ENCODE measurements at places on chromosomes 16 and 17.
A peak's percentile ranks its signal among the peaks of the same experiment; 100 is the strongest.

DNA sequence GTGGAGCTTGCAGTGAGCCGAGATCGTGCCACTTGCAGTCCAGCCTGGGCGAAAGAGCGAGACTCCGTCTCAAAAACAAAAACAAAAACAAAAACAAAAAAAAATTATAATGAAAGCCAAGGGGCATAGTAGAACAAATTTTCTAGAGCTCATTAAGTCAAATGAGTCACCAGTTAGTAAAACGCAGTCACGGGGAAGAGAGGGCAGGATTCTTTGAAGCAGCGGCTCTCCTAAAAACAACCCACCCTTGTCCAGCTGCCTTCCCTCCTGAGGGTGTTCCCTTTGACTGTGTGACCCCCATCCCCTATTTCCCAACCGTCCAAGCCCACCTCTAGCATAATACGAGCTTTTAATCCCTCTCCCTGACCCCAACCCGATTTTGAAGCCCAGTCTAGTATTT is 44.1 kb upstream of the STH start:
- no peak for DNase-seq

- DNase-seq = peak; percentile 28
These were observed 19.1 kb upstream of the COPRS start for GRCh38 chr17:31877911-31878702.

DNA sequence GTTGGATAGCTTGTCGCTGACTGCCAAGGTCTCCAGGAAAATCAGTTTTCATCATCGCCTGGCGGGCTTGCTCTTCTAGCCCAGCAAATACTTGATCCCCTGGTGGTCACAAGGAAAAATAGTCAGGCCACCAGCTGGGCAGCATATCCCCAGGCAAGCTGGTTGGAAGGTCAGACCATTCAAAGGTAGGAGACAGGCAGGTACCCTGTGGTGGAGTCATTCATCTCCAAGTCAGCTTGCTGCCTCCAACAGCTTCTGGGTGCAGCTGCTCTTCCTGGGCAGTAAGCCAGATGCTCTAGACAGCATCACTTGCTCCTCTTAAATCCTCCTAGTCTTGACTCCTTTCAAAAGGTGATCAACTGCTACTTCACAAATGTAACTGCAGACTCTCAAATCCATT is 16.0 kb downstream of the ZNF821 start:
- no peak for DNase-seq

DNA sequence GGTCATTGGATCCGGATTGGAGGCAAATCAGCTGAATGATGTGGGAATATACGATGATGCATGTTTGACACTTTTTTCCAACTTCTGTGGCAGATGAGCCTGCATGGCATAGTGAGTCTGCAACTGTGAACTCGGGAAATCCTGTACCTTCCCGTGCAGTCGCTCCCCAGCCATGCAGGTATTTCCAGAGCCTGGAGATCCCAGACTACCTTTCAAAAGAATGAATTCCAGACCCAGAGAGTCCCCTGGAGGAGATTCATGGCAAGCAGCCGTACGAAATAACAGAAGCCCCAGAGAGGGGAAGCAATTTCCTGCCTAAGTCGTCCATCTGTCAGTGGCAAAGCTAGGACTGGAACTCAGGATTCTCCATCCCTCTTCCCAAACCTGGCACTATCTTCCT is 75.7 kb upstream of the FAM20A start:
- no peak for DNase-seq

GRCh38 chr16:12083631-12084030 is 107.1 kb downstream of the SNX29 start:
- no peak for DNase-seq

DNA sequence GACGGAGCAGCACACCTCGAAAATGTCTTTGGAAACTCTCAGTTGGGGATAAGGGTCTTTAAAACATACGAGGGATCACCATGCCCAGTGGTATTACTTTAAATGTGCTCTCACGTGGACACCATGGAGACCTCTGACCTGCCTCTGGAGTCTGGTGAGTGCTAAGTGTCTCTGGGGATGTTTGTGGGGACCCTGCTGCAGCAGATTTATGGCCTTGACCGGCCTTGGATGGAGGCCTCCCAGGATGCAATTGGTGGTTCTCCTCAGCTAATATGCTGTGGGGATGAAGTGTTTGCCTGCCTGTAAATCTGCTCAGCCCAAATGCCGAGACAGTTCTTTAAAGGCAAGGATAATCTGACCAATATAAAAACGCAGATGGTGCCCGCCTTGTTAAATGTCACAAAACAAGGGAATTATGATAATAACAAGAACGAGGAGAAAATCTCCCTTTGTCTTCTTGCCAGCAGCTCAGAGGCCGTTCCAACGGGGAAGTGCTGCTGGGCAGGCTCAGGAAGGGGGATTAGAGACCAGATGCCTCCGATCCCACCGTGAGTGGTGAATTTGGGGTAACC is 154.4 kb downstream of the ABCC12 start:
- DNase-seq = no peak

DNA sequence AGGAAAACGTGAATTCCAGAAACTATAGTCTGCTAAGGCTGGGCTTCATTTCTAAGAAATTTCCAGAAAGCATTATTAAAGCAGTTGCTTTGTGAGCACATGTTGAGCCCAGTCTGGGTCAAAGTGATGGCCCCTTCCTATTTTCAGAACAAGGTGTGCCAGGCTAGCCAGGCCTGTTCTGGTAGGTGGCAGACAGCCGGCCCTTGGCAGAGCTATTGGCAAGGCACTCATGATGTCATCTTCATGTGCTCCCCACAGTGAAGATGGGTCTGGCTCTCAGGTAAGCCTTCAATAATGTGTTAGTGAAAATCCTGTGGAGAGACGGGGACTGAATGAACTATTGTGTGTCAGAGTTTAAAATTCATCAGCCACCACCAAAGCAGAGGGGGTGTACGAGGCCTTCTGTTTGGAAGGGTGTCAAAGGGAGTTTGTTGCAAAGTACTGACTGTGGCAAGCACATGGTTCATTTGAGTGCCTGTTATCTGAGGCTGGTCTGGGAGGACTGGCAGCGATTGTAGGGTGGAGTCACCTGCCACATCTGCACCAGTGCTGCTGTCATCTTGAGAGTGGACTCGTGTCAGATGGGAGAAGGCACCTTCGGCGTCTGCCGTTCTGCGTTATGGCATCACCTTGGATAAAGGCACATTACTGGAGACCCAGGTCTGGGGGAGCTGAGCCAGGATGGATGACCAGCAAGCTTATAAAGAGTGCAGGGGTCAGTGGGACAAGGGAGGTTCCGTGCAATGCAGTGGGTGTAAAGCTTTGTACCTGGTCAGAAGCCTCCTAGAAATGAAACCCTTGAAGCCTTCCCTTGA is 43.4 kb downstream of the KSR1 start:
- no peak for DNase-seq

GRCh38 chr17:64354396-64354795 is 36.3 kb downstream of the PECAM1 start:
- DNase-seq = no peak

DNA sequence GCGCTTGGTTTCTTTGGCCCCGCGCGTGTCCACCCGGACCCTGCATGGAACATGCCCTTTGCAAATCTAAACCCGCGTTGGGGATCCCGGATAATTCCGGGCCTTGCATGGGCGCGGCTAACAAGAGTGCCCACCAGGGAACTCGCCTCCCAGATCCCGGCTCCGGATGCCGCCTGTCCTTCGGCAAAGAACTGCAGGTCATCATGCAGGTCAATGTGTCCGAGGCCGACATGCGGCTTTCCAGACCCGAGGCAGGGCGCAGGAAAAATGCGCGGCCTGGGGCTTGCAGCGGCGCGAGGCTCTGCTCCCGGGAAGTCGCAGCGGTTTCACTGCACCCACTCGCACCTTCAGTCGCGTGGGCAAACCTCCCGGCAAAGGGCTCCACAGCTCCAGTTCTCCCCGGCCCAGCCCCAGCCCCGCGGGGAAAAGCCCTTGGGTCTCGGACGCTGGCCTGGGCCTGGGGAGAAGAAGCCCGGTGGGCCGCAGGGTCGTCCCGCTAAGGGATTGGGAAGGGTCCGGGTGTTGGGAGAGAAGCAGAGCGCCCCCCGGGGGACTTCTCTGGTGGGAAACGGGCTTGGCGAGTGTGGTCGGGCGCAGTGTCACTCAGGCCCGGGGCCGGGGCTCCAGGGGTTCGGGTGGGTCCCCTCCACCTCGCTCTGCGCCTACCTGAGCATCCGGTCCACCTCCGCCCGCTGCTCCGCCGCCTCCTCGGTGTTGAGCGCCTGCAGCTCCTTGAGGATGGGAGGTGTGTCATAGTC is 805 bp downstream of the HNF1B start:
- no peak for DNase-seq

GRCh38 chr16:82119405-82119804 is 50.6 kb downstream of the MPHOSPH6 start:
- no peak for DNase-seq

- DNase-seq = no peak
These were observed 778.6 kb downstream of the CDH11 start for GRCh38 chr16:64343061-64343819.

- DNase-seq = no peak
These were observed 18.8 kb downstream of the TTYH2 start for GRCh38 chr17:74231928-74232907.

DNA sequence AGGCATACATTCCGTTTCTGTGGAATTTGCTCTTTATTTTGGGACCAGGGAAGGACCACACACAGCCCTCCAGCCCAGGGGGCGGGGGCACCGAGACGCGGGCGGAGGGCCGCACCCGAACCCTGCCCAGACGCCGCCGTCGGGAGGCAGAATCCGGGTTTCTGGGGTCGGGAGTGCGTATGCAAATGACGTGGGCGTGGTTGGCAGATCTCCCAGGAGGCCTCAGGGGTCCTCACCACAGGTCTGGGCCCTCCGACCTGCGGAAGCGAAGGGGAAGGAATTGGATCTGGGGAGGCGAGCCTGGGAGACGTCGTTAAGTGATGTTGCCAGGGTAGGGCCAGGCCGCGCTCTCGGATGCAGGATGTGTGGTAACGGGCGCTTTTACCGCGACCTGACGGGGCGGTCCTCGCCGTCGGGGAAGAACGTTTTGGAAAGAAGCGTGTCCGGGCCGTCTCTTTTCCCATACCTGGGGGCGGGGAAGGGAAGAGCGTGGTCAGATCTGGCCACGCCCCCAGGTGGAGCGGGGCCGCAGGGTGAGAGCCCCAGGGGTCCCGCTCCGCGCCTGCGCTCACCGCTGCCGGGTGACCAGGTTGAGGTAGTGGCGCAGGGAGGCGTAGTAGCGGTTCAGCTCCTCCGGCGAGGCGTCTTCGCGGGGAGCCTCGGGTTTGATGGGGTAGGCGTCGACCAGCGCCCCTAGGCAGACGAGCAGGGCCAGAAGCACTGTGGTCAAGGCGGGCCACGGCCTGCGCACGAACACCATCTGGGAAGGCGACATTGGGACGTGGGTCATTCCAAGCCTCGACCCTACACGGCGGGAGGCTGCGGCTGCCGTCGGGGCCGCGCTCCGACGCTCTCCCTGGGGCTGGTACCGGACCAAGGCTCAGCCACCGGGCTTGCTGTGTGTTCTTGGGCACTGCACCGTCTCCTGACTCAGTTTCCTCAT is 745 bp downstream of the PYY start:
- DNase-seq = no peak

GRCh38 chr17:28722417-28723158 is 2.8 kb downstream of the RPL23A start:
- no peak for DNase-seq

DNA sequence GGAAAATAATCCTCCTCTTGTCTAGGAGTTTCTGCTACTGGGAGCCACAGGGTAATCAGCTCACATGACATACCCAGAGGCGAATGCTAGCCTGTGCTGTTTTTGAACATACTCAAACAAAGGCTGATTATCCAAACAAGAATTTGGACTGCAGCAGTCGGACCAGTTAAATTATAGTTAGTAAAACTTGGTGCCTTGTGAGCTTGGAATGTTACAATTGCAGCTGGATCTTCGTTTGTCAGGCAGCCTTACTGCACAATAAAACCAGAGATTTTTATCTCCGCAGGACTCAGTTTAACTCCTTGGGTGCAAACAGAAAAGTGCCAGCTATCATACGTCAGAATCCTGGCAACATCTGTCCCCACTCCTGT is 163.8 kb upstream of the TBX2 start:
- DNase-seq = no peak

GRCh38 chr16:11253009-11253994 is 2.7 kb downstream of the SOCS1 start:
- DNase-seq = no peak

DNA sequence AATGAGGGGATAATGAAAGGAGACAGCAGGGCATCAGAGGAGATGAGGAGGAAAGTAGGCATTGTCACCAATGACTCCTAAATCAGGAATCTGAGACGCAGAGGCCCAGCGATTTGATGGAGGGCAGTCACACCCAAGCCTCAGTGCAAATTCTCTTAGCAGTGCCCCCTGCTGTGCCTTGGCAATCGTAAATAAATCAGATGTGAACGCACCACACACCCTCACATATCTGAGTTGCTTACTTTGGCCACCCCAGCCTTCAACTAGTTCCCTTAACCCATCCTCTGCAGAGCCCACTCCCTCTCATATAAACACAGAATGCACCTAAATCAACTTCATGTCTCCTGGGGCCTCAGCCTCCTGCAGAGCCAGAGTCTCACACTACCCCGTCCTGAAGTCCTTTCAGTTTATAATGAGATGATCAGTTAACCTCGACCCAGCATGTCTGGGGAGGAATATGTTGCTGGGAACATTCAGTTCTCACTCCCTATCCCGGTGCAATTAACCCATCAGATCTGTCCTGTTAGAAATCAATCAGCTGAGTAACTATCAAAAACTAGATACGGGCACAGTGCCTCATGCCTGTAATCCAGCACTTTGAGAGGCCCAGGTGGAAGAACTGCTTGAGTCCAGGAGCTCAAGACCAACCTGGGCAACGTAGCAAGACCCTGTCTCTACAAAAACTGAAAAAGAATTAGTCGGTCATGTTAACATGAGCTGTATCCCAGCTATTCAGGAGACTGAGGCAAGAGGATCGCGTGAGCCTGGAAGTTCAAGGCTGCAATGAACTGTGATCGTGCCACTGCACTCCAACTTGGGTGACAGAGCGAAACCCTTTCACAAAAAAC is 78.4 kb downstream of the SLC39A11 start:
- DNase-seq = no peak

DNA sequence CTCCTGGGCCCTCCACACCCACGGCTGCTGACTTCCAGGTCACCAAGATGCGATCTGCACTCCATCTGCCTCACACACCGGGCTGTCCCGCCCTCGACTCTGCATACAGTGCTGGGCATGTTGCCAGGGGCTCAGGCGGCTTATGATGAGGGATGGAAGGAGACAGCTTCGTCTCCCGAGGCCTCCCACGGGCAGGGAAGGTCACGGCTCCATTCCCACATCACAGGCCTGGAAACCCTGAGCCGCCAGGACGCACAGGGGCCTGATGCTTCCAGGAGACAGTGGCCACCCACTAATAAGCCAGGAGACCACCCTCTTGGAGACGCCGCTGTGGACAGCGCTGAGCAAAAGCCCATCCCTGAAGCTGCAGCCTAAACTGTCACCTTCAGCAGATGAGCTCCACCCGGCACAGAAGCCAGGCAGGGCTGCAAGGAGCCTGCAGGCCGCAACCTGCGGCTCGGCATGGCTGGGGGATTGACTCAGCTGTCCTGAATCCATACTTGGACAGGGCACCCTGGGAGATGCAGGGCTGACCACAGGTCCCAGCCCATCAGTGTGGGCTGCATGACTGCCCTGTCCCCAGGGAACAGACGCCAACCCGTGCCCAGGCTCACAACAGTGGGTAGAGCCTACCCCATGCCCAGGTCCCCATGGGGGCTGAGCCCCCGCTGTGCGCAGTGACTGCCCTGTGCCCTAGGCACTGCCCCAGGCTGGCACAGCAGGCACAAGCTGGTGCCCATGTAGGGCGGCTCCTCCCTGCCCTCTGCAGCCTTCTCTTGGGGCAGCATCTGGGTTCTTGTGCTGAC is 34.4 kb downstream of the SLC7A5 start:
- no peak for DNase-seq
